NCI-H187 treated with DMSO at 0.1 percent for 48 hours (cell line): ENCODE measurements at places on chromosomes 6 and 20.

DNA sequence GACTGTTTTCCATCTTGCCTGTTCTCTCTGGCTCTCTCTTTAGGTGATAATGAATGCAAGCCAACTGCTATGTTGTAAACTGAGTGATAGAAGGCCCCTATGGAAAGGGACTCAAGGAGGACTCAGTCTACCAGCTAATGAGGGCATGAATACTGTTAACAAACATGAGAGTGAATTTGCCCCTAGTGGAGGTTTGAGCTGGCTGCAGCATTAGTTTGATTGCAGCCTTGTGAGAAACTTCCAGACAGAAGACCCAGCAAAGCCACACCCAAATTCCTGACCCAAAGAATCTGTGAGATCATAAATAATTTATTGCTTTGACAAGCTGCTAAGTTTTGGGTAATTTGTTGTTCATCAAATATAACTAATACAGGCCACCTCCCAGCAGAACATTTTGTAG lies 50.0 kb upstream of the PLCB1 start:
- DNase-seq: no peak

- no peak for DNase-seq
Observed at GRCh38 chr20:17651760-17652388, 30.2 kb downstream of the RRBP1 start.

GRCh38 chr20:19992996-19993908 lies 23.9 kb upstream of the NAA20 start:
- no peak for DNase-seq

- DNase-seq: no peak
Observed at GRCh38 chr20:17767624-17768023, 67.9 kb downstream of the BANF2 start.

GRCh38 chr6:31152781-31153180 lies 4.8 kb downstream of the CCHCR1 start:
- no peak for DNase-seq

GRCh38 chr20:16576219-16576618 lies 3.0 kb upstream of the KIF16B start:
- no peak for DNase-seq

DNA sequence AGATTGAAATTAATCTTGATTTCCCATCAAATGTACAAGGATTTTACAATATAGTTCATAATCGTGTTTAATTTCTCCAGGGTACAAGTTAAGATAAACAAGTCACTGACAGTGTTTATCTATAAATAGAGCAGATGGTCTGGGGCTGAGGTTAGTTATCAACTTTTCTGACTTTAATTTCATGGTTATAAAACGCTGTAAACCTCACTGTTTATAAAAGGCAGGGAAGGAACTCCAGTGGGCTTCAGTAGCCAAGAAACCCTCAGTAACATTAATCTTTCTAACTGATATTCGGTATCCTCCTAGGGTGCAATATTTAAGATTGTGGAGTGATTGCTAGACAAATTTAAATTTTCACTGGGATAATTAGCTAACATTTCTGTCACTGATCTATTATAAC lies 68.6 kb downstream of the GFRAL start:
- no peak for DNase-seq

DNA sequence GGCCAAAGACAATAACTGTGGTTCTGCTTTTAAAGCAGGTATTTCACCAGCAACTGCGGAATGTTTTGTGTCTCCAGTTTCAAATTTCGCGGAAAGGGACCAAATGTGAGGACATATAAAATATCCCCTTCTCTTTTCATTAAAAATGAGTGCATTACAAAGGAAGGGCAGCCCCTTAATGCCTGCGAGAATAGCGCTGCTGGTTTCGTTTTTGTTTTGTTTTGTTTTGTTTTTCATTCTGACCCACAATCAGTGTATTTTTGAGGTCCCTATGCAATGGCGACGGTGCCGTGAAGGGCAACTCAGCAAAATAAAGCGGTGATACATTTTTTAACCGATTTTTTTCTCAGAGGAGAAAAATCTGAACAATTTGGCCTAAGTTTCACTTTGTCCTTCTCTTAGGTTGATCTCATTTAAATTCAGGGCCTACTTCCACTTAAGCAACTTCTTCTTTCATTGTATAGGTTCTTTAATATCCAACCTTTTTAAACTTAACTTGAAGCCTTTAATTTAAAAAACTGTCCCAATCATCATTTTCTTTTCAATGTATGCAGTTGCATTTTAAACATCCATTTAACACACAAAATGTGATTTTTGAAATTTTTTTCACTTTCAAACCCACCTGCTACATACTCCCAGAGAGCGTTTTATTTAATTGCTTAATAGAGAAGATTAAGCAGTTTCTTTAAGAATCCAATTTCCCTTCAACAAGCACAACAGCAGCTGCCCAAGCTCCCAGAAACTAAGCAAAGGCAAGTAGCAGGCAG lies 2.9 kb upstream of the HIVEP2 start:
- no peak for DNase-seq

DNA sequence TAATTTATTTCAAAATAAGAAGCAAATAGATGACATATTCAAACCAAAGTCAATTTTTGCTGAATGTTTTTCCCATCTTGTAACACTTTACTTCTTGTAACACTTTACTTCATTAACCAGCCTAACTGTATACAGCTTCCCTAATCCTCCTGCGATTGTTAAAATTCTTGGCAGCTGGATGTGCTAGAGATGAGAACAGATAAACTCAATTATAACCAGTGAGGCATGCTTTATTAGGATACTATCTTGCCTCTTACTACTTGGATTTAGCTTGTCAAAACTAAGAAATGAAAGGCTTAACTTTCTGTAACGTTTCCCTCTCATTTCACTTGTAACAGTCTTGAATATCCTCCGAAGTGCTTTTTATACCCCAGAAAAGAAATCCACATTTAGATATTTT lies 94.1 kb upstream of the BMP5 start:
- DNase-seq: no peak

DNA sequence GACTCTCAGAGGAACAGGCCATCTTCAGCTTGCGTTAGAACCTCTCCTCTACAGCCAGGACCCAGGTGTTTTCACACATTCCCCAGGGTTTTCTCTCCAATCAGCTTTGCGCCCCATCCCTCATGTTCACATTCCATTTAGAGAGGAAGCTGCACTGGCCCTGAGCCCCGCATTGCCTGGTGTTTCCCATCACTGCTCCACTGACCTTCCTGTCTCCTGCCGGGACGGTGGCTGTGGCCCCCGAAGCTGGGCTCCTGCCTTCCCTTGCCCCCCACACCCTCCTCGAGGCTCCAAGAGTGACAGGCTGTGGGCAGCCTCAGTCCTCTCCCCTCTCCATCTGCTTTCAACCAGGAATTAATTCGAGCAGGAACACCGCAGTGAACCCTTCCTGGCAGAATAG lies 357.3 kb downstream of the THBS2 start:
- DNase-seq: no peak

DNA sequence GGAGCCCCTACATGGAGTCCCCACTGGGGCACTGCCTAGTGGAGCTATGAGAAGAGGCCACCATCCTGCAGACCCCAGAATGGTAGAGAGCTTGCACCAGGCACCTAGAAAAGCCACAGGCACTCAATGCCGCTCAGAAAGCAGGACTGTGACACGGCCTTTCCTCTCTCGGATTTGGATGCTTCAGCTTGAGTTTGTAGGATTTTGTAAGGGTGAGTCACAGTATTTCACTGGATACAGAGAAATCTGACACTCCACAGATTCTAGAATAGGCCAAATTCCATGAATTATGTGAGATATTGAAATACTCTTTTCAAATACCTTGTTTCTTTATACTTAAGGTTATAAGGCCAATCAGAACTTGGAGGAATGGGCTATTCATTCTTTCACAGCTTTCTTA lies 424.5 kb downstream of the HTR1B start:
- DNase-seq: no peak

GRCh38 chr6:24549674-24550353 lies 55.0 kb downstream of the ALDH5A1 start:
- DNase-seq: no peak

DNA sequence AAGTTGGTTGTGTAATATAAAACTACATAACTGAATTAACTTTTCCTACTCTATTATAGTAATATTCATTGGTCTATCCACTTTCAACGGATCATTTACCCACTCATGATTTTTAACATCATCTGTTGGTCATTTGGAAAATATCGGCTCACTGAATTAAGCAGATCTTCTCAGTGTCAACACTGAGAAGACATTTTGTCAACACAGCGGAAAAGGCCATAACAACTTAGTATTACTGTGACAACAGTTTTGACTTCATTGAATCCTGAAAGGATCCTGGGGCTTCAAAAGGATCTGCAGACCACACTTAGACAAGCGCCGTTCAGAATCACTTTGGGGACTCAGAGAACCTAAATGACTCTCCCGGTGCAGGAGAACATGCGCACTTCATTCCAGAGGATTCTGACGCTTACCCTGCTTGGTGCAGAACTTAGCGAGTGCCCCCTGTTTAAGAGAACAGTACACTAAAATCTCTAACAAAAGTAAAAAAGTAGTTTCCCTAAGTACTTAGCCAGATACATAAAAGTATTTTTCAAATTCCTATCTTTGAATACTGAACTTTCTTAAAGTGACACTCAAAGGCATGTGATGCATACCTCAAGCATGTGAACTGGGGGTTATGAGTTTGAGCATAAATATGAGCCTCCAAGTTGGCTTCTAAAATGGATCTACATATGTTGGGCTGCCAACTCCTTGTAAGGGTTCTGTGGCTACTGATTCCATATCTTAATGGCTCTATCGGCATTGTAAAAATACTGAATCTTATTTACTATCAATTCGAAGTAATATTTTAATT lies 4.0 kb downstream of the ZBTB2 start:
- no peak for DNase-seq

DNA sequence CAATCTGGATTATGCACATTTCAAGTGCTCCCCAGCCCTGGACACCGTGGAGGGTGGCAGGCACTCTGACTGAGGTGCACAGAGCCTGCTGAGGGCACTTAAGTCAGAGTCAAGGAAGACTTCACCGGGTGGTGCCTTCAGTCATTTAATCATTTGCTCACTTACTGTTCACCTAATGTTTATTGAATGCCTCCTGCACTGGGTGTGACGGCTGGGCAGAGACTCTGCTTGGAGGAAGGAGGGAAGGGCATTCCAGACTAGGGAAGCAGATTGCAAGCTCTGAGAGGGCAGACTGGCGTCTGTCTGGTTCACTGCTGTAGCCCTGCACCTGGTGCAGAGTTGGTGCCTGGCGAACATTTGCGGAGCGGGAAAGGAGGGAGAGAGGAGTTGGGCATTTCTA lies 54.2 kb upstream of the FAM83D start:
- no peak for DNase-seq

DNA sequence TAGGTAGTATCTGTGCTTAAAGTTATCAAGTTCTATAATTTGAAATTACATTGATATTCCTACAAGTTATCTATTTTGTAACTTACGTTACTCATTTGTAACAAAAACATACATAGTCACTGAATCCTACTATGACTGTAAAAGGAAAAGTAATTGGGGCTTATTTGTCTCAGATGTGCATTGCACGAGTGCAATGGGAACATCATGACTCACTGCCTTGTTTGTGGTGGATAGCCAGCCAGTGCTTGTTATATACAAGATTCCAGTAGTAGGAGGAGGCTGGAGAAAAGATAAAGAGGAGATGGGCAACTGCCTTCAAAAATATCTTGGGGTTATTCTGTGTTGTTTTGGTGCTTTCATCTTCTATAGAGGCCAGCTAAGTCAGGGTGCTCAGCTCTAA lies 164.1 kb downstream of the RNF144B start:
- no peak for DNase-seq

DNA sequence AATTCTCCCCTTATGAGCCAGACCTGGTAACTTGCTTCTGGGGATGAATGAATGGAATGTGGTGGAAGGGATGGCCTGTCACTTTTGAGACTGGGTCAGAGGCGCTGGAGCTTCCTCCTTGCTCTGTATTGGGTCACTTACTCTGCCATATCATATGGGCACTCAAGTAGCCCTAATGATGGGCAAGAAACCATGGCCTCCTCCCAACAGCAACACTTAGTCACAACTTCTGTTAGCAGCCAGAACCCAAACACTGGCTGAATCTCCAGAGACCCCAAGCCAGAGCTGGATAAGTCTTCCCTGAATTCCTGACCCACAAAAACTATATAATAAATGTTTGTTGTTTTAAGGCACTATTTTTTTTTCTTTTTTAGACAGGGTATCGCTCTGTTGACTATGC lies 5.5 kb downstream of the E2F1 start:
- no peak for DNase-seq

DNA sequence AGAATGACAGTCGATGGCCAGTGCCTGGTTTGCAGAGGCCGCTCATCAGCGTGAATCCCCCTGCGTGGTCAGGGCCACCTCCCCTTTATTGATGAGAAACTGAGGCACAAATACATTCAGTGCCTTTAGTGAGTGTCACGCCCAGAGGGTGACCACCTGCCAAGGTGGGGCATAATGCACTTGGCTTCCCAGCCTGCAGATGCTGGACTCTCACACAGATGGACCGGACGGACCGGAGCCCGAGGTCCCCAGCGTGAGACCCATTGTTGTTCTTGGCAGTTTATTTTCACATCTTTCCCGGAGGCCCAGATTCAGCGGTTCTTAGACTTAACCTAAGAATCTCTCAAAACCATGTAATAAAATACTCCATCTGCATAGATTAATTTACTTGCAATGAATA lies 74.4 kb downstream of the YTHDF1 start:
- no peak for DNase-seq

GRCh38 chr6:2794171-2794730 lies 29.1 kb downstream of the WRNIP1 start:
- no peak for DNase-seq

DNA sequence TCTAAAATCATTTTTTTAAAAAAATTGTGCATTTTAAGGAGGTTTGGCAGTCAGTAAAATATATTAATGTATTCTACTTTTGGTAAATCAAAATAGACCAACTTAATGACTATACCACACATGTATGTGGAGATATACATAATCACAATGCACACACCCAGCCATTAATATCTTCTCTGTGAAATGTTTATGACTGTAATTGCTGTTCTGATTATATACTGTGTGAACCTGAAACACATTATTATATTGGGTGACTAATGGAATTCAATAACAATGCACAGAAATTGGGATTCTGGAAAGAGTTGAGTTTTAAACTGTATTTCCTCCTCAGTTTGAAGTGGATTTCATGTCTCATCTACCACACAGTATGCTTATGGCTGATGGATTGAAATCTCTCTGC lies 233.6 kb downstream of the PLCB1 start:
- DNase-seq: no peak

GRCh38 chr20:37725165-37725564 lies 31.3 kb downstream of the CTNNBL1 start:
- no peak for DNase-seq

DNA sequence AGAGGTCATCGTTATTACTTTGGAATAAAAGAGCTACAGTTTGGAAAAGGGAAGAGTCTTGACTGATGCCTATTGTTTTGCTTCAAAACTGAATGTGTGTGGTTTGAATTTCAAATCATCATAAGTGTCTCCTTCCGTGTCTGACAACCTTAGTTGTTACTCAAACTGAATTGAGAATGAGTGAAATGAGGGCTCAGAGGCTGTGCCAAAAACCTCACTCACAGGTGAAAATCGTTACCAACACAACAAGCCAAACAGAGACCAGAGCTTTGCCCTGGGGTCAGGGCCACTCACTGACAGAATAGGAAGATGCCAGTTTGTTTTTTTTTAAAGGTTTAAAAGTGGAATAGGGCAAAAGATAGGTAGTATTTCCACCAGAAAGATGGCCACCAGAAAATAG lies 15.2 kb upstream of the SIRT5 start:
- no peak for DNase-seq

- no peak for DNase-seq
Observed at GRCh38 chr6:24902782-24903181, 33.0 kb downstream of the RIPOR2 start.
